ENCODE measurements at places on chromosomes 1 and 21. TPM values are rescaled to one million over a fixed set of nuclear protein-coding genes. Genes with fewer than 3 reads are reported as not detected.

- no peaks in the 10 kb centered on the region for H3K27me3 ChIP-seq
- no peaks in the 10 kb centered on the region for H3K36me3 ChIP-seq
- H3K4me1 ChIP-seq, result no peaks in the 10 kb centered on the region
- no peak for DNase-seq
- H3K4me3 ChIP-seq, result no peak overlapping the region
These were observed 60.7 kb upstream of the ATP5PO start for GRCh38 chr21:33976082-33977016.

The LAMC1 gene
- total RNA-seq, result 125 TPM

GRCh38 chr21:39908265-39908923 lies 41.2 kb downstream of the PCP4 start:
- DNase-seq, result no peak
- no peaks in the 10 kb centered on the region for H3K4me1 ChIP-seq

- no peak overlapping the region for H3K27ac ChIP-seq
- DNase-seq, result no peak
- H3K4me1 ChIP-seq, result no peaks in the 10 kb centered on the region
These were observed 34.1 kb downstream of the CMPK1 start for GRCh38 chr1:47367651-47368050.

GRCh38 chr1:5682626-5683225 lies 309.5 kb downstream of the NPHP4 start:
- H3K4me3 ChIP-seq, result no peak overlapping the region
- no peaks in the 10 kb centered on the region for H3K4me1 ChIP-seq
- H3K27ac ChIP-seq, result no peak overlapping the region
- peaks cover 21% of the 10 kb centered on the region for H3K27me3 ChIP-seq

DNA sequence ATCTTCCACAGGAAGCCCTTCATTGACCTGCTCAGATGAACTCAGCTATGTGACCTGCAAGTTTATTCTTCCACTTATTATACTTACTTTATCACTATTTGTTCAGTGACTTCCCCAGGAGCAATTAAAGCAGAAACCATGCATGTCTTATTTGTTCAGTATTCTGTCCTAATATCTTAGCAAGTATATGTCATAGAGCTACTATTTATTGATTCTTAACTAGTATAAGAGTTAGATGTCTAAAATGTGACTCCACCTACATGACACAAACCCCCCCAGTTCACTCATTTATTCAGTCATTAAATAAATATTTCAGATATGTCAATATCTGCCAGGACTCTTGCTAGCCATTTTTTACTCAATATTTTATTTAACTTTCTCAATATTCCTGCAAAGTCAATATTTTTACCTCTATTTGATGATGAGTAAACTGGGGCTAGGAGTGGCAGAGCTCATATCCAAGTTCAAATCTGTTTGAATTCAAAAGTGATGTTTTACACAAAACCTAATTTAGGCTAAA lies 469.0 kb upstream of the USP24 start:
- no peaks in the 10 kb centered on the region for H3K4me1 ChIP-seq
- no peaks in the 10 kb centered on the region for H3K27me3 ChIP-seq
- DNase-seq, result no peak
- no peak overlapping the region for H3K4me3 ChIP-seq
- H3K27ac ChIP-seq, result no peak overlapping the region

DNA sequence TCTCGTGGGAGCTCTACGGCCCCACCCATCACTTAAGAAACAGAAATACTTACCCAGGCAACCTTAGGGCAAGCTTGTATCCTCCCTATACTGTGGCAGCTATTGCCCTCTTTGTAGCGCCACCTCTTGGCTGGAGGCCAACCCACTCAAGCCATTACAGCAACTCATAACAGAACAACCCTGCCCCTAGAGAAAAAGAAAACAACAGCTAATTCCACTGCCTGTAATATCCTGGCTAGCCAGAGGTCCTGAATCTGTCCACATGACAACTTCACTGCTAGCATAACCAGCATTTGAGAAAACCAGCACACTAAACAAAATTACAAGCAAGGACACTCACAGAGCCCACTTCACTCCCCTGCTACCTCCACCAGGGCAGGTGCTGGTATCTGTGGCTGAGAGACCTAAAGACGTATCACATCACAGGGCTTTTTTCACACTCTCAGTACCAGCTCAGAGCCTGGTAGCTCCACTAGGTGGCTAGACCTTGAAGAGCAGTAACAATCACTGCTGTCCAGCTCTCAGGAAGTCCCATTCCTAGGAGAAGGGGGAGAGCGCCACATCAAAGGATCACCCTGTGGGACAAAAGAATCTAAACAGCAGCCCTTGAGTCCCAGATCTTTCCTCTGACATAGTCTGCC lies 14.5 kb upstream of the MX1 start:
- no peaks in the 10 kb centered on the region for H3K27me3 ChIP-seq
- DNase-seq, result no peak
- no peaks in the 10 kb centered on the region for H3K36me3 ChIP-seq
- H3K4me3 ChIP-seq, result no peak overlapping the region
- no peaks in the 10 kb centered on the region for H3K4me1 ChIP-seq
- H3K27ac ChIP-seq, result no peak overlapping the region

- no peak overlapping the region for H3K4me3 ChIP-seq
- no peaks in the 10 kb centered on the region for H3K27me3 ChIP-seq
- no peak for DNase-seq
- H3K4me1 ChIP-seq, result no peaks in the 10 kb centered on the region
- H3K36me3 ChIP-seq, result no peaks in the 10 kb centered on the region
These were observed 145.6 kb downstream of the ZZZ3 start for GRCh38 chr1:77536813-77537212.

The BMP8B gene
- total RNA-seq, result 0.59 TPM

The GCSAML gene
- 1.3 TPM for total RNA-seq

The OR2T29 gene
- not detected for total RNA-seq

DNA sequence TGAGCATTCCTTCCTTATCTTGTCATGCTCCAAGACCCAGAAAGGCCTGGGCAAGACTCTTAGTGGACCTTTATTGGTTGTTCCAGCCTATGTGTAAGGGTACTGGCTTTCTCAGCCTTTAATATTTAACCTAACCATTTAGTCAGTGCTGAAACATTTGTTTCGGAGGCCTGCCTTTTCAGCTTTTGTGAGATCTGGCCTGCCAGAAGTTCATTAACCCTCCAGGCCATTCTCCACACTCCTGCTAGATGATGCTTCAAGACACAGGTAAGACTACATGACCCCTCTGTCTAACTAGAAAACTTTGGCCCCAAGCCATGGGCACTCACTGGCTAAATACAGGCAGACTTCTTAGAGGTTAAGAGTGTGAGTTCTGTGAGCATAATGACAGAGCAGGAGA lies 138.4 kb upstream of the ZP4 start:
- H3K27ac ChIP-seq, result no peak overlapping the region
- no peaks in the 10 kb centered on the region for H3K4me1 ChIP-seq
- no peak for DNase-seq
- H3K4me3 ChIP-seq, result no peak overlapping the region
- H3K27me3 ChIP-seq, result no peaks in the 10 kb centered on the region

GRCh38 chr1:236468625-236469024 lies 55.2 kb upstream of the LGALS8 start:
- no peaks in the 10 kb centered on the region for H3K27me3 ChIP-seq
- no peak for DNase-seq
- H3K27ac ChIP-seq, result no peak overlapping the region
- H3K4me3 ChIP-seq, result no peak overlapping the region
- no peaks in the 10 kb centered on the region for H3K4me1 ChIP-seq

DNA sequence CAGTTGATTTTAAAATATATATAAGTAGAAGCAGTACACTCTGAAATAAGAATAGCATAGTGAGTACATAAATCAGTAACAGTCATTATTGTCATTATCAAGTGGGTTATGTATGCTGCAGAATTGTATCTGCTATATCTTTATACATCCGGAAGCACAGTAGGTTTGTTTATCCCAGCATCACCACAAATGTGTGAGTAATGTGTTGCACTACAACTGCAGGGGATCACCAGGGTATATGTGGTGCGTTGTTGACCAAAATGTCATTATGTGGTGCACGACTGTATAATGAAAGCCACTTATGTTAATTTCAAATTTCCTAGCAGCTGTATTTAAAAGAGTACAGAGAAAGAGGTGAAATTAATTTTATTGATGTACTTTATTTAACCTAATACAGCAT lies 87.7 kb upstream of the GADD45A start:
- no peaks in the 10 kb centered on the region for H3K4me1 ChIP-seq
- H3K27ac ChIP-seq, result no peak overlapping the region
- no peaks in the 10 kb centered on the region for H3K27me3 ChIP-seq
- DNase-seq, result no peak
- H3K4me3 ChIP-seq, result no peak overlapping the region

The FCRLA gene
- not detected for total RNA-seq

The IFNLR1 gene
- 10.7 TPM for total RNA-seq

GRCh38 chr1:36975642-36976041 lies 58.7 kb downstream of the GRIK3 start:
- H3K4me3 ChIP-seq, result no peak overlapping the region
- no peaks in the 10 kb centered on the region for H3K36me3 ChIP-seq
- no peak overlapping the region for H3K27ac ChIP-seq

The PARP1 gene
- 53.0 TPM for total RNA-seq

The FALEC gene
- total RNA-seq, result not detected

The KDF1 gene
- total RNA-seq, result 22.2 TPM

DNA sequence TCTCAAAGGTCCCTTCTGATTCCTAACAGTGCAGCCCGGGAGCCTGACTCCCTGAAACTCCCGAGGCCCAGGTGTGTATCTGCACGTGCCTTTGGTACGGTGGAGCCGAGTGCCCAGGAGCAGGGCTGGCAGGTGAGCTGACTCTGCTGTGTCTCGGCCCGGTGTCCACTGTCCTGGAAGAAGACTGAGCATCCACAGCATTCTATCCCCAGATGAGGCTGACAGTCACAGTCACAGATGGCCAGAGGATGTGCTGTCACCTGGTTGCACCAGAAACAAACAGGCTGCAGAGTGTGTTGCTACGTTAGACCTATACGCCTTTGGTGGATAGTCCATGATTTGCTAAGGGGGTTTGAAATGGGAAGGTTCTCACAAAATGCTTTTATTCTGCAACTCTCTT lies 9.8 kb downstream of the ETV3L start:
- H3K27ac ChIP-seq, result peak overlapping the region; percentile 74
- H3K27me3 ChIP-seq, result no peaks in the 10 kb centered on the region
- no peak overlapping the region for H3K4me3 ChIP-seq
- no peaks in the 10 kb centered on the region for H3K36me3 ChIP-seq

GRCh38 chr21:25790122-25790877 lies 55.5 kb downstream of the GABPA start:
- DNase-seq, result no peak
- peak overlapping the region; percentile 39 for H3K4me3 ChIP-seq
- no peaks in the 10 kb centered on the region for H3K4me1 ChIP-seq
- peak overlapping the region; percentile 21 for H3K27ac ChIP-seq

DNA sequence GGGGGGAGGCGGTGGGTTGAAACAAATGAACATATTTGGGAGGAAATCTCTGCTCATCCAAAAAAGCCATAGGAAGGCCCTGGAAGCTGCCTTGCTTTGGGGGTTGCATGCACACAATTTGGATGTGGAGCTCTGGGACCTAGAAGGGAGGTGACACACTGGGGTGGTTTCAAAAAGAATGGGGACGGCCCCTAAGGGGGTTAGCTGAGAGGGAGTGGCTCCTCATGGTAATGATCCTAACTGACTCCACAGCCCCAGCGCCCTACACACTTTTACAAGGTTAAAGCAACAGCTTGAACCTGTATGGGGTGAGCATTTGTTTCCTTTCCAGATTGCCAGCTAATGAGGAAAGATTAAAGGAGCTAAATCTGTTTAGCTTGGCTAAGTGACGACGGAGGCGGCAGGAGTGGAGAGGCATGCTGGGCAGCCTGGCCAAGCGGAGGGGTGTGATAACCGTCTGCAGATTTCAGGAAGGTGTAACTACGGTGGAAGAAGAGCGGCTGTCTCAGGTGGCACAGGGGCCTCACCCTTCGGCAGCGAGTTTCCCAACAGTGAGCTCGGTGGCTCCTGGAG lies 107.3 kb downstream of the RNF220 start:
- no peaks in the 10 kb centered on the region for H3K27me3 ChIP-seq
- H3K36me3 ChIP-seq, result no peaks in the 10 kb centered on the region
- DNase-seq, result no peak
- H3K27ac ChIP-seq, result no peak overlapping the region
- no peak overlapping the region for H3K4me3 ChIP-seq

DNA sequence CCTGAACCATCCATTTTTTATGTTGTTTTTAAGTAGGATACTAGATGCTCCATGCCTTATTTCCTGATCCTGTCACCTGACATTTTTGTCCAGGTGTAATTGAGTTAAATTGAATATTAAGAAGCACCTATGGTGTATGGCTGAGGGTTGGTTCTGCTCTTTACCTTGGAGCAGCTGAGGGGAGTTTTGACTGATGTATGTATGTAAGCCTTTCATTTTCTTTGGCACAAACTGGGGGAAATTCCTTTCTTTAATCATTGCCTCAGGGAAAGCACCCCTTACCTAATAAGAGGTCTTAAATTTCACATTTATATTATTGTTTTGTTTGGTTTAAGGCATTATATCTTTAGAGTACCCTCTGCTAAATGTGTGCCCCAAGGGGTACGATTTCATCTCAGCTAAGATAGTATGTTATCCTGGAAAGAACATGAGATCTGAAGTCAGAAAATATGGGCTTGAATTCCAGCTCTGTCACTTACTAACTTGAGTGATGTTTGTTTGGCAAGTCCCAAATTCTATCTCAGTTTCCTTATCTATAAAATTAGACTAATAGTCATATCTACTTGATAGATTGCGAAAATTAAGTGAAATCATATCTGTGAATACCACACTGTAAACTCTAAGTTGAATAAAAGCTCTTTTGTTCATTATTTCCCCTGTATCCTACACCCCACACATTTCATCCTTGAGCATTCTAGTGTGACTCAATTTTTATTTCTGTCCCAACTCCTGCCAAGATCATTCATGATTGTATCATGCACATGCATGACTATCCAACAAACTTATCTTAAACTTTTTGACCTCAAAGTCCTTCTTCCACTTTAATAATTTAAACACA lies 57.7 kb upstream of the NUF2 start:
- no peaks in the 10 kb centered on the region for H3K4me1 ChIP-seq
- DNase-seq, result no peak
- no peak overlapping the region for H3K27ac ChIP-seq
- no peaks in the 10 kb centered on the region for H3K36me3 ChIP-seq
- H3K27me3 ChIP-seq, result no peaks in the 10 kb centered on the region

The SEMA6C gene
- total RNA-seq, result 5.2 TPM

DNA sequence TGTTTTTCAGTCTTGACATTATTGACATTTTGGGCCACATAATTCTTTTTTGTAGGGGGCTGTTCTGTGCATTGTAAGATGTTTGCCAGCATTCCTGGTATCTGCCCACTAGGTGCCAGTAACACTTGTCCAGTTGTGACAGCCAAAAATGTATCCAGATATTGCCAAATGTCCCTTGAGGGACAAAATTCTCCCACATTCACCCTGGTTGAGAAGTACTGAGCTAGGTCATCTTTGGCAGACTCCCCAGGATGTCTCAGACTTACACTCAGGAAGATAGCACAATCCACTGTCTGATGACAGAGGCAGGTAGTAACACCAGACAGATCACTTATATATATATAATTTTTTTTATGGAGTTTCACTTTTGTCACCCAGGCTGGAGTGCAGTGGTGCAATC lies 5.9 kb downstream of the CD48 start:
- H3K36me3 ChIP-seq, result no peaks in the 10 kb centered on the region
- no peaks in the 10 kb centered on the region for H3K27me3 ChIP-seq
- no peak overlapping the region for H3K4me3 ChIP-seq
- no peak overlapping the region for H3K27ac ChIP-seq
- no peaks in the 10 kb centered on the region for H3K4me1 ChIP-seq
- DNase-seq, result no peak

The E2F2 gene
- 0.33 TPM for total RNA-seq

- no peak overlapping the region for H3K27ac ChIP-seq
- H3K4me3 ChIP-seq, result no peak overlapping the region
- H3K4me1 ChIP-seq, result no peaks in the 10 kb centered on the region
- no peaks in the 10 kb centered on the region for H3K36me3 ChIP-seq
- DNase-seq, result no peak
These were observed 277.6 kb downstream of the KIF26B start for GRCh38 chr1:245432228-245432875.

The RGS5 gene
- total RNA-seq, result 31.9 TPM
